ENCODE measurements at places on chromosomes 16 and 17.

GRCh38 chr16:28180655-28181460, 30.9 kb downstream of the XPO6 start:
- DNase-seq, result peak; percentile 60

GRCh38 chr16:15993946-15994665, 44.7 kb downstream of the ABCC1 start:
- DNase-seq, result no peak

- no peak for DNase-seq
Observed at GRCh38 chr16:52545222-52545897, 1.6 kb downstream of the TOX3 start.

DNA sequence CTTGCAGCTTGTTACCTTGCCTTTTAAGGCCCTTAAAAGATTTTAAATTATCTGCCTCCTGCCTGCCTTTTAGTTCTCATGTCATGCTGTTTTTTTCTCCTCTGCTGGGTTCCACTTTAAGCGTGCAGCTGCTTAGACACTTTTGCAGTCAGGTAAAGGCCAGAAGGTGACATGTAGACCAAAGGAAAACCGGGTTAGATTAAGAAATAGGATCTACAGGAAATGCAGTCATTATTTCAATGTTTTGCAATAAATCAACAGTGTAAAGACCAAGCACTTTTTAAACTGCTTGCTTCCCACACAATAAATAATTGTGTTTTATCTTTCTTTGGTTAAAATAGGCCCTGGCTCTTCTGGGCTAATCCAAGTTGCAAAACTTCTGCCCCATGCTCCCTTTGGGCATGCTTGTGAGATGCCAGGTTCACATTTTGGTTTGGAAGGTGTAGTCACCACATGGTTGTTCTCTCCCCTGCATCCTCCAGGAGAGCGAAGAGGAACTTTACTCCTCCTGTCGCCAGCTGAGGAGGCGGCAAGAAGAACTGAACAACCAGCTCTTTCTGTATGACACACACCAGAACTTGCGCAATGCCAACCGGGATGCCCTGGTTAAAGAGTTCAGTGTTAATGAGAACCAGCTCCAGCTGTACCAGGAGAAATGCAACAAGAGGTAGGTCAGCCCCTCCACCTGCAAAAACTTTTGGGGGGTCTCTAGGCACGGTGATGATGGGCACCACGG, 54.9 kb downstream of the SDR42E1 start:
- no peak for DNase-seq

DNA sequence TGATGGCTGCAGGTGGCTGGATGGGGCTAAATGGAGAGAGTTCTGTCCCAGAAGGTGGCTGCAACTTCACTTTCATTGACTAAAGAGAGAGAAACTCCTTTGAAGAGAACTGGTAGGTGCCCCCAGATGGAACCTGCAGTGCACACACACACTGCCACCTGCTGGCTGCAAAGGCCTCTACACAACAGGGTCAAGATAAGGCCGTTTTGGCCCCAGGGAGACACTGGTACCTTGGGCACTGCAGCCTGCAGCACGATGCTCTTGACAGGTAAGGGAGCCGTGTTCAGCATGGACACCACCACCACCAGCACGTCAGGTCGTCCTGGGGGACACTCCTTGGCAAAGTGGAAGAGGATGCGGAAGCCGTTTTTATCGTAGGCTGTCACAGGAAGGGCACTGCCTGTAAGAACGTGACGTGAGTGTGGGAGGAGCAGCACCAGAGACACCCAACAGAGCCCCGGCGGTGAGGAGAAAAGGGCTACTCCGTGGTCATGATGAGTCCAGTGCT, 22.7 kb downstream of the GGA3 start:
- peak; percentile 86 for DNase-seq

All from GM12865 (cell line).